CD4-positive, alpha-beta T cell (primary cell): ENCODE measurements at places on chromosomes 1 and 21.

GRCh38 chr1:230735447-230735846 lies 11.7 kb upstream of the CAPN9 start:
- no peak for DNase-seq

GRCh38 chr1:245754463-245754961 lies 599.7 kb downstream of the KIF26B start:
- no peak for DNase-seq

DNA sequence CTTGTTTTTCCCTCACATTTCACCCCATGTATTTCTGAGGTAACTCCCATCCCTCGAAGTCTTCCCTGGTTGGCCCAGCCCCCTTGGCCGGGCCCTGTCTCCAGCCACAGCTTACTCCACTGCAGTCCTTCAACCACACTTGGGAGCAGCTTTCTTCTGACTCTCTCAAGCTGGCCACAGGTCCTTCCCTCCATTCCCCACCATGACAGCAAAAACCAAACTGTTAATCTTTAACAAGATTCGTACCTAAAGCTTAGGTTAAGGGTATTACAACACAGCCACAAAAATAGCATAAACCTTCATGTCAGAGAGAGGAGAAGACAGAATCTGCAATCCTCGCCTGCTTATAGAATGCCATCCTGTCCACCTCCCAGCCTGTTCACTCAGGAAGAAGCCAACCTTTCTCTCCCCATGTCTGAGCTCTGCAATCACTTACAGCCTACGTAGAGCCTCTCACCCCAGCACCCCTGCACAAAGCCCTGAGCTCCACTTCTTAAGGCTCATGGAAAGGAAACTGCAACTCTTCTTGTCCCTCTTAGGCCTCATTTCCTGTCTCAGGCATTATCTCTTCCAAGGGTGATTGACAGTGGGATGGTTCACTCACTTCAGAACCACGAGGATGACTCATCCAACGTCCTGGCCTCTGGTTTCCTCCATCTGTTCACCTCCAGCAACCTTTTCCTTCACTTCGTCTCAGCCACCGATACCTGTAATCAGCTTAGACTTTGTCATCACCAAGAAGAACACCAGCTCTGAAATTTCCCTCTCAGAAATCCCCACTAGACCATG lies 72.8 kb downstream of the CD2 start:
- peak; percentile 15 for DNase-seq

DNA sequence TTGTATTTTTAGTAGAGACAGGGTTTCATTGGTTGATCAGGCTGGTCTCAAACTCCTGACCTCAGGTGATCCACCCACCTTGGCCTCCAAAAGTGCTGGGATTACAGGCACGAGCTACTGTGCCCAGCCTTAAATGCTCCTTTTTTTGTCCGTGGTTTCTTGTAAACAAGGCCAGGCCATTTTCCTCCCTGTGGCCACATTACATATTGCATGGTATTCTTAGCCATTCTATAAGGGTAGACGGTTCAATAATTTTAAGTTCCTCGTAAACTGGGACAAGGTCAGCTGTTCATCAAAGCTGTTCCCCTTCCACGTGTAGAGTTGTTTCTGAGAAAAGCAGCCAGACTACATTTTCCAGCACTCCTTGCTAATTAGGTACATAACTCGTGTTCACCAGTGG lies 10.3 kb upstream of the LUZP1 start:
- no peak for DNase-seq

- DNase-seq: no peak
These were observed 58.4 kb upstream of the IFI44L start for GRCh38 chr1:78561856-78562255.

GRCh38 chr21:43827015-43827611 lies 37.7 kb downstream of the RRP1 start:
- no peak for DNase-seq

- no peak for DNase-seq
These were observed 72.3 kb downstream of the TRIM11 start for GRCh38 chr1:228334226-228334935.

- no peak for DNase-seq
These were observed 439.5 kb downstream of the PLPP3 start for GRCh38 chr1:56139836-56140235.

GRCh38 chr1:178702146-178702545 lies 22.9 kb upstream of the RALGPS2 start:
- DNase-seq: no peak

DNA sequence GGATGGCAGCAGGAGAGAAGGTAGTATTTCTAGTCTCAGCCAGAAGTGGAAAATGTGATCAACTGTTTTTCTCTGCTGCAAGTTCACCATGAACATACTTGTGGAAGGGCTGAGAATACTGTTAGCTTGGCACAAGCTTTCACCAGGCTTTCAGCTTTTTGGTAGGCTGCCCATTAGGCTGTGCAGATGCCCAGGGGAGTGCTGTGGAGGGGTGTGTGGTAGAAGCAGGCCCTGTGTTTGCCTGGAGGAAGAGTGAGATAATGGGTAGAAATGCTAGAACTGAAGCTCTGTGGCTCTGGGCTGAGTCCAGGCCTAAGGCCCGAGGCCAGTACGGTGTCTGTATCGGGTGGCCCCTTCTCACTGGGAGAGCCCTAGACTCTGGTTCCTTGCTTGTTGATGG lies 9.8 kb downstream of the DNAJC6 start:
- DNase-seq: no peak

GRCh38 chr1:30133414-30134055 lies 589.9 kb downstream of the MATN1 start:
- DNase-seq: no peak

DNA sequence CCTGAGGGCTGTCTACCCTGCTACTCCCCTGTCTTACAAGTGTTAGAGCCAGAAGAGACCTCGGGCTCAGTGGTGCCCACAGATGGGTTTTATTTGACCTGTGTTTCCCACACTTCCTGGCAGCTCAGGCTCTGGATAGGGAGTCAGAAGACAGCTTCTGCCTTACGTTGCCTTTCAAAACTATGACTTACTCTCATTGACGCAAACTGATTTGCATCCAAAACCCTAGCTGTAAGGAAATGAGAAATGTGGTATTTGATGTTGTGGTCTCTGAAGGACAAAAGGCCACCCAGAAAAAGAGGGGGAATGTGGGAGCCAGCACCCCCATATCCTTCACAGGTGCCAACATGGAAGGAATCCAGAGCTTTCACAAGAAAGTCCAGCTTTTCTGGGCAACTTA lies 180.2 kb downstream of the ATG4C start:
- no peak for DNase-seq

DNA sequence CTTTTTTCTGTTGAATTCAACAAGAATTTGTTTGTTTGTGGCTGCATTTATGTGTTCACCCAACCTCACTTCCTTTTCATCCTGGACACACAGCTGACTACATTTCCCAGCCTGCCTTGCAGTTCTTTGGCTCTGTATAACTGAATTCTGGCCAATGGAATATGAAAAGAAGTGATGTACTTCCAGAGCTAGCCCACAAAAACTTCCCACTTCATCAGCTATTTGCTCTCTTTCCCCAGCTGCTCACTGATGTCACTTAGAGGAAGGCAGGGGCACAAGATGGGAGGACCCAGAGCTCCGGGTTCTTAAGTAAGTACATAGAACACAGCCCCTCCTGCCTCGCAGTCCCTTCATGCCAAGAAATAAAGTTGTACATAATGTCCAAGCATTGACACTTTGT lies 235.0 kb upstream of the FGGY start:
- no peak for DNase-seq

- DNase-seq: no peak
These were observed 1192.7 kb downstream of the KCNT2 start for GRCh38 chr1:195415584-195415983.

DNA sequence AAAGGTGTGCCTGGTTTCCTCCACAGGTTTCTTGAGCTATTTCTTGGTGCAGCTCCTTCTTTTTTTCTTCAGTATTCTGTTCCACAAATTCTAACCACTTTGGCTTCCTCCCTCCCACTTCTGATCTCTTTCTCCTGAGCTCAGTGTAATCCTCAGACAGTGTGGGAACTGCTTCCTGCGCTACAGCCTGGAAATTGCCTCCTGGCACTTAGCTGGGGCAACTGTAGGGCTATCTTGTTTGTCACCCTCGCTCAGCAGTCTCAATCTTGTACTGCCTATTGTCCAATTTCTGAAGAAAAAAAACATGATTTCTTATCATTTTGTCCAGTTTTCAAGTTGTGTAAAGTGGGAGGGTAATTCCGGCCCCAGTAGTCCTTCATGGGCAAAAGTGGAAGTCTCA lies 24.0 kb upstream of the GALNT2 start:
- DNase-seq: no peak

GRCh38 chr1:65904681-65905083 lies 112.0 kb downstream of the PDE4B start:
- no peak for DNase-seq

GRCh38 chr1:83086346-83086745 lies 912.6 kb downstream of the TTLL7 start:
- DNase-seq: no peak

DNA sequence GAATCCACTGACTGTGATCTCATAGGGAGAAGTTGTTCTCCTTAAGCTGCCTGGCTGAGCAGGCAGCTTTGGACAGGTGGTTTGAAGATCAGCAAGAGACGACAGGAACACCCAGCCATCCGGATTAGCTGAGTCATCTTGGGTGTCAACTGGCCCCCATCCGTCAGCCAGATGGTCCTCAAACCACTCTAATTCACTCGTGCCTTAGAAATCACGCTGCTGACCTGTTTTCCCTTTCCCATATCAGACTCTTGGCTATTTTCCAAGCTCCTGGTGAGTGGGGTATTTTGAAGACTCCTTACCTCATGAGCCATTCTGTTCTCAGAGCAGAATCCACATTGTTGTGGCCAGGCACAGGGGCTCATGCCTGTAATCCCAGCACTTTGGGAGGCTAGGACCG lies 149.1 kb upstream of the L1TD1 start:
- DNase-seq: no peak

- no peak for DNase-seq
These were observed 114.4 kb upstream of the ZP4 start for GRCh38 chr1:238005116-238005515.

GRCh38 chr1:94463765-94464330 lies 45.7 kb downstream of the ABCD3 start:
- no peak for DNase-seq

GRCh38 chr1:167671727-167672511 lies 41.9 kb downstream of the RCSD1 start:
- DNase-seq: no peak

DNA sequence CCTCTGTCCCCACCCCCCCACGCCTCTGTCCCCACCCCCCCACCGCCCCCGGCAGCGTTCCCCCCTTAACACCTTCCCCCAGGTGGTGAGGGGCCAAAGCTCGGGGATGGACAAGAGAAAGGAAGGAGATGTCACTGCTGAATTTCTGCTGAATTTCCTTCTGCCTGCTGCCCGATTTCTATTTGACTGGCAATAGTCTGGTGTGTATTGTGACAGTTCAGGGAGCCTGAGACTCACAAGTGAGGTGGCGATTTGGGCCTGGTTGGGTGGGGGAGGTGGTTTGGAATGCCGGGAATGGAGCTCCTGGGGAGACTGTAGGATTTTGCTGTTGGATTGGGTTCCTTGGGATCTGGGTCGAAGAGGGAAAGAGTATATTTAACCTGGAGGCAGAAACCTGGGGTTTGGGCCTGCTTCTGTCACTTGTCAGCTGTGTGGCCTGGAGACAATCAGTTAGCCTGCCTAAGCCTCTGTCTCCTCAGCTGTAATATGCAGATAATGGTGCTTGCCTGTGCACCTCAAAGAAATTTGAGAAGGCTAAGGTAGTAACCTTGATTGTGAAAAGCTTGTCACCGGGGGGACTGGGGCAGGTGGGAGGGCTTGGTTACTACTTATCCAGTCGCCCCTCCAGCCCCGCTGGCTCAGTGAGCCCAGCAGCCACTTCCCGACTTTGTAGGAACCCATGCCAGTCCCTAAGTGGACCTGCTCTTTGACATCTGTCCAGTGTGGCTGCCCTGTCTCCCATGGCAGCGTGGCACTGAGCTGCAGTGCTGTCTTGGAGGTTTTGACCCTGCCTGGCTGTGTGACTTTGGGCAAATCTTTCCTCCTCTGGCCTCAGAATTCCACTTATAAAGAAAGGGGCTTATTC lies 7.7 kb upstream of the LMNA start:
- DNase-seq: no peak

DNA sequence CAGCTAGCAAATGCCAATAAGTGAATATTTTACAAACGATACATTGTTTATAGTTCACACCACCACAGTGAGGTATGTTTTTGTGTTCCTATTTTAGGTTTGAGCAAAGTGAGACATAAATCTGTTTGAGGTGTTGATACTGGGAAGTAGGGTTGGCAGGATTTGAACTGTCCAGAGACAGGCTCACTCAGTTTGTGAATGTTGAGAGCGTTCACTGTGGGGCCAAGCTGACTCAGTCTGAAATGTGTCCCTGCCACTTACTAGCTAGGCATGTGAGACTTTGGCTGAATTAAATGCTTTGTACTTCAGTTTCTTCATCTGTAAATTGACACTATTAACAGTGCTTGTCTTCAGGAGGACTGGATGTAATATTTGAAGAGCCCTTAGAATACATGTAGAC lies 35.1 kb downstream of the DIRAS3 start:
- no peak for DNase-seq

DNA sequence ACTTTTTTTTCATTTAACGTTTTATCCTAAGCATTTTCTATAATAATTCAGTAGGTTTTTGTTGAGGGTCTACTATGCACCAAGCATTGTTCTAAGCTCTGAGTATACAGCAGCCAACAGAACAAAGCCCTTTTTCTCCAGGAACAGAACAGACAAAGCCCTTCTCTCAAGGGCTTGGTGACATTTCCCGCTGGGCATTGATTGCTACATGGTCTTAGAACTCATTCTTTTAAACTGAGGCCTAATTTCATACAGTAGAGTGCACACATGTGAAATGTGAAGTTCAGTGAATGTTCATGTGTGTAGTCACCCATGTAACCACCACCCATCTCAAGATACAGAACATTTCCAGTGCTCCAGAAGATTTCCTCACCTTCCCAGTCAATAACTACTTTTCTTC lies 15.2 kb upstream of the PDIK1L start:
- no peak for DNase-seq

DNA sequence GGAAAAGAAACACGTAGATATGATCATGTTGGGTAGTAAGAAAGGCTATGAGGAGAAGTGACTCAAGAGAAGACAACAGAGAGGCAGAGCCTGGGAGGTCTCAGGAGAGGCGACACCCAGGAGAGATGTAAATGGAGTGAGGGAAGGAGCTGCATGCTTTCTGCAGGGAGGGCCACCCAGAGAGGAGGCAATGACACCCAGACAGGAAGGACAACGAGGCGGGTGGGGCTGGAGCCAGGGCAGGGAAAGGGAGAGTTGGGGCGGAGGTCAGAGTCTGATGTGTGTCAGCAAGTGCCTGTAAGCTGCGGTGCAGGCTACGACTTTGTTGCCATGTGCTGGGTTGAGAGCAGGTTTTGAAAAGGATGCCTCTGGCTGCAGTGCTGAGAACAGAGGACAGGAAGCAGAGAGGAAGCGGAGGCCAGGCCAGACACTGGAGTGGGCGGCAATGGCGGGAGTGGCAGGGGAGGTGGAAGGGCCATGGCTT lies 31.3 kb downstream of the SLC1A7 start:
- no peak for DNase-seq

DNA sequence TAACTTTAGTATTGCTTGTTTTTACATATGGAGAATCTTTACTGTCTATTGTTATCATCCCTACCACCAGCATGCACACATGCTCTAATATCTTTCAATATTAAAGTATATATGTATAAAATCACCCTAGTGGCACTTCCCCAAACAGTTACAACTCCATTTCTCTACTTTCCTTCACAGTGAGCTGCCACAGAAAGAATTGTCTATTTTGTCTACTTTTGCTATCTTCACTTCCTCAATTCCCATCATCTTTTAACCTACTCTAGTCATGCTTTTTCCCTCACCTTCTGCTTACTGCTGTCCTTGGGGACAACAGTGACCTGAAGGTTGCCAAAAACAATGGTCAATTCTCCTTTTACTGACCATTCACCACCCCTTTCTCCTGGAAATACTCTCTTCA lies 59.2 kb downstream of the VCAM1 start:
- DNase-seq: no peak

GRCh38 chr1:12019858-12020509 lies 686 bp downstream of the MIIP start:
- no peak for DNase-seq
